GM13977 (cell line): ENCODE measurements at places on chromosomes 4 and X.

GRCh38 chr4:744212-744841 is 38.7 kb downstream of the PCGF3 start:
- no peak for DNase-seq

GRCh38 chr4:162706632-162707031 is 460.1 kb downstream of the NAF1 start:
- DNase-seq, result no peak

- DNase-seq, result peak; percentile 20
Observed at GRCh38 chr4:53432528-53433424, 55.3 kb downstream of the FIP1L1 start.

DNA sequence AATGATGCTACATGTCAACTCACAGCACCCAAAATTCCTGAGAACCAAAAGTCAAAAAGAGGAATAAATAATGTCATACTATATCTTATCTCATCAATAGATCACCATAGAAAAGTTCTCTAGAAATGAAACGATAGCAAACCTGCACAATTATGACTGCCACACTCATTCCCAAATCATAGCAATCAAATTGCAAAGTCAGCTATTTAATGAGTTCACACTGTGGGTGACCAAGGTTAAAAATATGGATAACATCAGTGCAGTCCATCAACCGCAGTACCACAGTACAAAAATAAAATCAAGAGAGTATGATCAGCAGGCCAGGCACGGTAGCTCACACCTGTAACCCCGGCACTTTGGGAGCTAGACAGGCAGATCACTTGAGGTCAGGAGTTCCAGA is 62.3 kb downstream of the ATRX start:
- no peak for DNase-seq

DNA sequence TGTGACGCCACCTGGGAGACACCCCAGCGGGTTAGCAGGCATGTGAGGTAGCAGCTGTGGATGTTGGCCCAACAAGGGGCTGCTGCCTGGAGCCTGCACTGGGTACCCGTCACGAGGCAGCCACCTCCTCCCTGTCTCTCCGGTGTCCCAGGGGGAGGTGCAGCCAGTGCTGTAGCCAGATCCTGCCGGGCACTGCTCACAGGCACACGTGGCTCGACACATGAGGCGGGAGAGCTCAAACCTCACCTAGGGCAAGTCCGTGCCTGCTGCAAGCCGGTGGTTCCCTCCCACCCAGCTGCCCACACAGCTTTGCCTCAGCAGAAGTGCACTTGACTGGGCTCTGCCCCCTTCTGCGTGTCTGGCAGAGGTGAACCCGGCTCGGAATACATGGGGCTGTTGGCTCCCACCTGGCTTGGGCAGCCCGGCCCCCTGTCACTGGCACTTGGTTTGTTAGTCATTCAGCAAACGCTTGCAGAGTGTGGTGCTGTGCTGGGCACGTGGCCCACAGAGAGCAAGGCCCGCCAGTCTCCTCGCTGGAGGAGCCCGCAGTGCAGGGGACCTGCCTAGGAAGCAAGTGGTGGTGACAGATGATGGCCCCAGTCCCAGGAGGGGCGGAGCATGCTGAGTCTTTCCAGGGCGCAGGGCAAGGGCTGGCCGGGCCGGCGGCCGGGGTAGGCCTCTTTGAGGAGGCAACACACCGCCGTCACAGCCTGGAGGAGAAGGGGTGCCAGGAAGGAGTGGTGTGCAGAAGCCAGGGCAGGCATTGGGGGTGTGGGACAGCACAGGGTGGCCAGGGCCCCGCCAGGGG is 10.1 kb upstream of the SH3TC1 start:
- no peak for DNase-seq

DNA sequence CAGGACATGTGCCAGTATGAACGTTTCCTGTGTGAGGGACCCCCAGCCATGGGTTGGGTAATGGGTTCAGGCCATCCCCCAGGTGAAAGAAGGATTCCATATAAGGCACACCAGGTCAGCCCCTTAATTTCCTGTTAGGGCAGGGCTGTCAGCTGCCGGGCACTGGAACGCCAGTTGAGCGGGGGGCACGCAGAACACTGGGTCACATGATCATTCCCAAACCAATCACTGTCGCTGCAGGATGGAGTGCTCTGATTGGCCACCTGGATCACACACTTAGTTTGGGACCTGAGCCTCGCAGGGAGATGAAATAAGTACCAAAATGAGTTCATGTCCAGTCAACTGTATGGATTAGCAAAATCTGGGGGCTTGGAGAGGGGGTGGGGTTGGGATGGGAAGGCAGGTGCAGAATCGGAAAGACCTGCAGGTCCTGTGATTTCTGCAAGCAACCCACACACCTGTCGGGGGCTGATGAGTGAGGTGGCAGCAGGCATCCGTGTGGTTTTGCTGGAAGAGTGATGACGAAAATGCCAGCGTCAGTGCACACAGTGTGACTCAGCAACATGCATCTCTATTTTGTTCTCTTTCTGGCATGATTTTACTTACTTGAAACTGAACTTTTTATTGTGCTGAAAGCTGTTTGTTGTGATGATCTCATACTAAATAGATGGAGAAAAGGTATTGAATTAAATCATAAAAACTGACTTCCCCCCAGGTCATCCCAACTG is 32.2 kb downstream of the RNF212 start:
- DNase-seq, result no peak

DNA sequence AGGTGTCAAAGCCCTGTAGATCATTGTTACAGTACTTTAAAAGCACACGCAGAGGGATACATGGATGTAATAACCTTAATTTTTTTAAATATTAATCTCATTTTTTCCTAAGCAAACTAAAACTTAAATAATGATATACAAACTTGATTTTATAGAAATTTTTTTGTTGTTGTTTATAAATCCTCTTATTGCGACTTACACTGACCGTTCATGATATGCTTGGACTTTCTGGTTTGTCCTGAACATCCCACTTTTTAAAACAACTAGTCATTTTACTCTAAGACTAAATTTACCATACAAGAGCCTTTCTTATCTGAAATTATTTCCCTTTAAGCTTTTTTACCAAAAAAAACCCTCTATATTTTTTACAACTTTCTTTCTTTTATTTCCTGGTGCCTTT is 2106.0 kb downstream of the PCDH7 start:
- no peak for DNase-seq

- no peak for DNase-seq
Observed at GRCh38 chrX:143648705-143649104, 12.8 kb upstream of the SLITRK4 start.

GRCh38 chrX:87728459-87728858 is 210.9 kb downstream of the KLHL4 start:
- DNase-seq, result no peak

DNA sequence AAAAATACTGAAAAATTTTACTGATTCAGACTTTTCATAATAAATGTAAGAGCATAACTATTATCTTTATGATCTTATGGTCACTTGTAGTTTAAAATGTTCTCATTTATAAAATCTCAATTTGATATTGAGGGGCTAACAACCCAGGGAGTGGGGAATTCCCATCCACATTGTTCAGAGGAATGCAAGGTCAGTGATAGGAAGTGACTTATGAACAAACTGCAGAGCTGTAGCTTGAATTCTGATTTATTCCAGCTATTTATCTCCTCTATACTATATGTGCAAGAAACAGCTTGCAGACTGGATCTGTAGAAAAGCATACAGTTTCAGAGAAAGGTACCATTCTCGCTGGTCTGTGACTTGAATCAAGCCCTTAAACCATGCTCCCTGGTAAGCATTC is 61.6 kb downstream of the SEC24D start:
- DNase-seq, result no peak

DNA sequence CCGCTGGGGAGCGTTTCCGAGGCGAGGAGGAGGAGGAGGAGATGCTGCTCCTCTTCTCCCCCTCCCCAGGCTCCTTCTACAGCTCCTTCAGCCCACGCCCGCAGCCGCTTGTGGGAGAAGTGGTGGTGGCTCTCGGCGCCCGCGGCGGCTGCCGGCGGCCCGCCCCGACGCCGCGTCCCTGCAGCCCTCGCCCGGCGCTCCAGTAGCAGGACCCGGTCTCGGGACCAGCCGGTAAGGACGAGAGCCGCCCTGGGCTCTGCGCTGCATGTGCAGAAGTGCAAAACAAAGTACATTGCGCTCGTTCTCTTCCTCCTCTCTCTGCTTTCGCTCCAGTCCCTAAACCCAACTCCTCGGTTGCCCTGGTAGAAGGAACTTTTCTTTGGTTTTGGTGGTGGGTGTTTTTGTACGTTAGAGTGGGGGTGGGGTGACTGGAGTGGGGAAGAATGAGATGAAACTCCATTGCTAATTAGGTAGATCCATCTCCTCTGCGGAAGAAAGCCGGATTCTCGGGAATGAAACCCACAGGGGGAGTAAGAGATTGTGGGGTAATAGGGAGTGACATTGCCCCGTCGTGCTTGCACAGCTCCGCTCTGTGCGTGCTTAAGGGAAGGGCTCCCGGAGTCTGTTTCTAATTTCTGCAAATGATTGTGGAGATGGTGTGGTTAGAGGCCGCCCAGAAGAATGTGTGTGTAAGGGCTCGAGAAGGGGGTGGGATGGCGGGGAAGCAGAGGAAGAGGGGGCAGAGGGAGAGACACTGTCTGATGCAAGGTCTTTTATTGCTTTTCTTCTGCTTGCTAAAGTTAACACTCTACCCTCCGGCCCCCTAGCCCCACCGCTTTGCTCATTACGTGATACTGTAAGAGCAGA is 677 bp downstream of the PTPN13 start:
- DNase-seq, result peak; percentile 37

GRCh38 chr4:156556336-156556735 is 415.3 kb downstream of the PDGFC start:
- no peak for DNase-seq

DNA sequence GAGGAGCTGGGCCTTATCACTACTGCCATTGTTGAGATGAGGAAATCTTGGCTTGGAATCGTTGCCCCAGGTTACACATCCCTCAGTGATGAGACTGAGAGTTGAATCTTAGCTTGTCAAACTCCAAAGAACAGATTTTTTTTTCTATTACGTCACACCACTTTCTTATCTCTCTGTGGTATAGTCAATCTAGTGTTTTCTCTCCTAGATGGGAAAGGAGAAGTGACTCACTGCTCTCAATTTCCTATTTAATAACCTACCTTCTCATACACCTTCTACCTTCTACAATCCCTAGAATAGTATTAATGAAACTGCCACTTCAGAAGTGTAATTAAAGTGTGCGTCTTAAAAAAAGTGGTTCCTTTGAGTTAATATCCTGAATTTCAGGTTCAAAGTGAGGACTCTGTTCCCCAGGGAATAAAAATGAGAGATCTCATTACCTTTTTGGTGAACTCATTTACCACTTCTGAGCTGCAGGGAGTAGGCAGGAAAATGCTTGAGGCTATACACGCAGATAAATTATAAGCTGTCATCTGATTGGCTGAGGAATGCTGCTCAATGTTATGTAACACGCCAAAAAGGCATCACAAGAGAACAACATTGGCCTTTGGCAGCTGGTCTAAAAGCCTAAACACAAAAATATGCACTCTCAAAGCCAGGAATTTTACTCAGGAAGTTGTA is 59.3 kb downstream of the MAD2L1 start:
- no peak for DNase-seq

DNA sequence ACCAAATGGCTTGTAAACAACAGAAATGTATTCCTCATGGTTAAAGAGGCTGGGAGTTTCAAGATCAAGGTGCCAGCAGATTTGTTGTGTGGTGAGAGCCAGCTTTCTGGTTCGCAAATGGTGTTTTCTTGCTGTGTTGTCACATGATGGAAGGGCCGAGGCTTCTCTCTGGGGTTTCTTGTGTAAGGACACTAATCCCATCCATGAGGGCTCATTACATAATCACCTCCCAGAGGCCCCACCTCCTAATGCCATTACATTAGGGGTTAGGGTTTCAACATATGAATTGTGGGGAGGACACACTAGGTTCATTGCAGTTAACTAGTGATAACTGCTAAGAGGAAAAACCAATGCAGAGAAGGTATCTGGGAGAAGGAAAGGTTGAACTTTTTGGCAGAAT is 103.5 kb upstream of the ENPEP start:
- no peak for DNase-seq

- no peak for DNase-seq
Observed at GRCh38 chr4:102792361-102792936, 31.7 kb upstream of the MANBA start.

DNA sequence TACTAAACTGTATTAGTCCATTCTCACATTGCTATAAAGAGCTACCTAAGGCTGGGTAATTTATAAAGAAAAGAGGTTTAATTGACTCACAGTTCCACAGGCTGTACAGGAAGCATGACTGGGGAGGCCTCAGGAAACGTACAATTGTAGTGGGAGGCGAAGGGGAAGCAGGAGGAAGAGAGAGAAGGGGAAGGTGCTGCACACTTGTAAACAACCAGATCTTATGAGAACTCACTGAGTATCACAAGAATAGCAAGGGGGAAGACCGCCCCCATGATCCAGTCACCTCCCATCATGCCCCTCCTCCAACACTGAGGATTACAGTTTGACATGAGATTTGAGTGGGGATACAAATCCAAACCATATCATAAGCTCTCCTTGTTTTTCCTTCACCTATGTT is 40.9 kb downstream of the RPA4 start:
- no peak for DNase-seq

GRCh38 chr4:138576684-138577083 is 334.5 kb upstream of the SLC7A11 start:
- DNase-seq, result no peak

DNA sequence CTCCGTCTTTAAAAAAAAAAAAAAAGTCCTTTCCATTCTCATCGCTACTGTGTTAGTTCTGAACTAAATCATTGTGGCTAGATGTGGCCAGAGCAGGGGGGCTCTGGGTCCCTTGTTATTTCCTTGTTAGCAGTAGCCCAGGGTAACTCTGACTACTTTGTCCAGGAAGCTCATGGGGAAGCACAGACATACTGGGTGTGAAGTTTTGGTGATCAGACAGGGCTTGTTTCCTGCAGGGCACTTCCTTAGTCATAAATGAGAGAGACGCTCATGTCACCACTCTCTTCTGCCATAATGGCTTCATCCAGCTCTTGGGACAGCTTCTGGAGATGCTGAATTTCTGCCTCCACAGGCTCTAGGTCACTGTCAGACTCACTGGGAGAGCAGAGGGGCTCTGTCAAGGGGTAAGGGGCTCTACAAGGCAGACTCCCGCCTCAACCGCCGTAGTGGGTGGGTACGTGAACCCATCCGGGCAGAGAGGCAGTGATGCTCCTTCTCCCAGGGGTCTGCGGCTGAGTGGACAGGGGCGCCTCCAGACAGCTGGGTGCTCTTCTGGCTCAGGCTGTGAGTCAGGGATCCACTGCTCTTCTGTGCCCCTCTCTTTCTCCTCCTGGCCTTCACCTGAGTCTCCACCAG is 12.9 kb downstream of the STIM2 start:
- no peak for DNase-seq

GRCh38 chr4:88791274-88791673 is 93.6 kb upstream of the NAP1L5 start:
- no peak for DNase-seq

DNA sequence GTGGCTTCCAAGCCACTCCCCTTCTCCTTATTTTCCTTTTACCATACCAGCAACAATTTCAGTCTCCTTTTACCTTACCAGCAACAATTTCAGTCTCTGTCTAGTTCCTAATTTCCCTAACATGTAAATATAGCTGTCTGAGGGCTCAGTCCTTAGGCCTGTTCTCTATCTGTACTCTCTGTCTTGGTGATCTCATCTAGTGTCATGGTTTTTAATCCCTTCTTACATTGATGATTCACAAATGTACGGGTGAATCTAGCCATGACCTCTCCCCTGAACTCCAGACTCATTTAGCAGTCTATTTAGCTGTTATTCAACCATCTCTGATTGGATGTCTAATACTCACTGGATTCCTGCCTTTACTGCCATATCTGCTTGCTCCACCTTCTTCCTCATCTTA is 7.2 kb downstream of the IL15 start:
- peak; percentile 28 for DNase-seq
